ENCODE measurements at places on chromosomes 5 and 9. TPM values are rescaled to one million over a fixed set of nuclear protein-coding genes. Genes with fewer than 3 reads are reported as not detected.

- peak; percentile 23 for DNase-seq
These were observed 14.3 kb downstream of the DEPDC1B start for GRCh38 chr5:60685700-60686099.

ZFR gene
- polyA plus RNA-seq = 45.4 TPM

DNA sequence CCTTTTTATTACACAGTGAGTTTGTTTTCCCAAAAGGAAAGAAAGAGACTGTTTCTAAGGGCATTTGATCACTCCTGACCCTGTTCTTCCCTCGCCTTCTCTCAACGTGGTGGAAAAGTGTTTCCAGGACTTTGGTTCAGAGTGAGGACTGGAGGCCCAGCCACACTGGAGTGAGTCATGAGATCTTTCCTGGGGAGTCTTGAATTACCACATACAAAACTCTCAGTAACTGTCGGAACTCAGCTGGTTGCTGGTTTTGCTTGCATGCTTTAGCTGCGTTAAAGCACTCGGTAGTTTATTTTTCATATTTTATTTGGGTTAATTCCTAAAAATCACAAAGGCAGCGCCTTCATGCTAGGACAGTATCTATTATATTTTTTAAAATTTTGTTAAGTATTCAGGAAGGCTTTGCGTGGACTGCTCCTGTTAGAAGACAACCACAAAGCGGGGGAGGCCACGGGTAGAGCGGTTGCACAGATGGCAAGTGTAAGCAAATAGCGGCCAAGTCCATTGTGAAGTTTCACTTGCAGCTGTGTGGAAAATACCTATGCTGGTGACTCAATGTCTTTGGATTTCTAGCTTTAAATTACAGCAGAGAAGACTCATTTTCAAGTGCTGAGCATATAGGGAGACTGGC lies 77.7 kb downstream of the ARSB start:
- DNase-seq = no peak

GRCh38 chr5:13653709-13654108 lies 290.8 kb downstream of the DNAH5 start:
- no peak for DNase-seq

GRCh38 chr9:17137566-17137965 lies 2.7 kb downstream of the CNTLN start:
- no peak for DNase-seq

DNA sequence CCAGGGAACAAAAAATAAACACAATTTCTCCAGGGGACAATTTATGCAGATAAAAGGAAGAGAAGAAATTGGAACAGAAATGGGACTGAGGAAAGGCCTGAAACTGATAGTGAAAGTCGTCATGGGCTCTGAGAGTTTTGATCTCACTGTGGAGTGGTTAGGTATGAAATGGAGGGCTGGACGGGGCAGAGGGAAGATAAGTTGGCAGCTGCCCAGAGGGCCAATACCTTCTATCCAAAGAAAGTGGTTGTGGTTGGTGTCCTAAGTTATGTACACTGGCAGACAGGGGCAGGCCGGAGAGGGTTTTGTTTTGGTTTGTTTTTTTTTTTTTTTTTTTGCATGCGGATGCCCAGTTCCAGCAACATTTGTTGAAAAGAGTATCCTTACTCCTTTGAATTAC lies 46.1 kb downstream of the ZNF618 start:
- DNase-seq = no peak

GRCh38 chr5:167412556-167412955 lies 878.9 kb upstream of the WWC1 start:
- no peak for DNase-seq

RNF183 gene
- 0.11 TPM for polyA plus RNA-seq

DNA sequence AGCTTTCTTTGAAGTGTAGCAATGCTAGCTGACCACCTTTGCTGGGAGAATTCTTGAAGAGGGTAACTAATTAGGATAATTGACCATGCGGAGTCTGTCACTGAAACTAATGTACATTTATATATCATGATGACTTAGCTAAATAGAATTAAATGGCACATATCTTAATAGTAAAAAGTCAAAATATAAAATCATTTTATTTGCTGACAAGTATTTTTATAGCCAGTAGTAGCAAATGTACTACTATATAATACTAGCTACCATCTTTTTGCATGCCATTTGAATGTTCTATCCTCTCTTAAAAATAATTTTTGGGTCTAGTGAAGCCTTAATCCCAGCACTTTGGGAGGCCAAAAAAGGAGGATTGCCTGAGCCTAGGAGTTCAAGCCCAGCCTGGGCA lies 605.8 kb upstream of the COX7C start:
- DNase-seq = no peak

GRCh38 chr9:114238891-114239875 lies 83.7 kb upstream of the ORM1 start:
- peak; percentile 80 for DNase-seq

DNA sequence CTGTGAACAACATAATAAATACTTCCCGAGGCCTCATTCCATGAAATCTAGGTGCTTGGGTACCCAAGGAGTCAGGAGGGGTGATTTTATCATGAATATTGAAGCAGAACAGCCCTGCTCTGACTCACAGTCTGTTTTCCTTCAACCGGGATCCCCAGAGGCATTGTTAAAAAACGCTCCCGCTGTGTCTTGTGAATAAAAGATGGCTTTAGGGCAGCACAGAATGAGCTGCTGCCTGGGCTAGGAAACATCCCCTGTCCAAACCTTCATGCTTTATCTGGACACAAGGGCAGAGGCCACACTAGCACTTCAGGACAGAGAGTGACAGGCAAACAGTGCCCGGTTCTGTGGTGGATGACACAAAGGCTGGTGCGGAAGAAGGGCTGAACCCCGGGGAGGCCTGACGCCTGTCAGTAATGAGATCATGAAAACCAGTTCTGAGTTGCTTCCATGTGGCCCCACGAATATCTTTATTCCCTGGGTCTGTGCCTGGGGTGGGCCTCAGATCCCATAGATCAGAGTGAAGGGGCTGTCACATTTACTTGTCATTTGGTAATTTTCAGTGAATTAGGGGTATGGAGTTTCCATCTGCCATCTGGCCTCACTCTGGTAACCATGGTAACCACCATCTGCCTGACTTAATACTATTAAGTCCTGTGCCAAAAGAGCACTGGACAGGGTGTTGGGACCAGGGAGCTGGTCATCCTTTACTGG lies 2.6 kb downstream of the IGFBPL1 start:
- DNase-seq = no peak

FAM13B gene
- 10.1 TPM for polyA plus RNA-seq

RASEF gene
- not detected for polyA plus RNA-seq

GRCh38 chr9:75169623-75170022 lies 81.3 kb downstream of the OSTF1 start:
- no peak for DNase-seq

AJM1 gene
- 3.7 TPM for polyA plus RNA-seq

DNA sequence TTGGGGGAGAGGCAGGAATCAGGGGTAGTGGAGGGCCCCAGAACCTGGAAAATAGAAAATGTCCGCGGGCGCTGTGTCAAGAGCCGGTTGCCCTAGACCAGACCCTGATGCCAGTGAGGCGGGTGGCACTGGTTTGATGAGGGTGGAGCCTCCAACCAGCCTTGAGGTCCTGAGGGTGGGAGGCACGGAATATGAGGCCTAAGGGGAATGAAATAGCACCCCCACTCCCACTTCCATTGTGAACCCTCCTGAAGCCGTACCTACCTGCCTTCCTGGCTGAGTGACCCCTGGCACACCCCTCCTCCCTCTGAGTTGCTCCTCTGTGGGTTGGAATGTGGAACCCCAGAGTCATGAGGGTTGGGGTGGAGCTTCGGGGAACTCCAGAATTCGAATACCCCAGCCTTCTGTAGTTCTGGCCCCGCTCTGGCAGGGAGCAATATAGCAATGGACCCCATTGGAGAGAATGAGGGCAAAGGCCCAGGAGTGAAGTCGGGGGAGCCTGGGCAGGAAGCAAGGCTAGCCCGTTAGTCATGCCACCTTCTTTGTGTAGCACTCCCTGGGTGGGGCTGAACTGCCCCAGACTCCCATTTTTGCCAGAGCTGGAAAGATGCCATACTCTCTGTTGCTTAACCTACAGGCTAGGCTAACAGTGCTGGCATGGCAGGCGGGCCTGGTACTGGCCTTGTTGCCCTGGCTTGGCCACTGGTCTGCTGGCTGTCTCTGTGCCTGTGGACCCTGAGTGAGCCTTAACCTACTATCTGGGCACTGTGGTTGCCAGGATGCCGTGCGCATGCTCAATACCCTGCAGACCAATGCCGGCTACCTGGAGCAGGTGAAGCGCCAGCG lies 1.0 kb downstream of the FPGS start:
- no peak for DNase-seq

DNA sequence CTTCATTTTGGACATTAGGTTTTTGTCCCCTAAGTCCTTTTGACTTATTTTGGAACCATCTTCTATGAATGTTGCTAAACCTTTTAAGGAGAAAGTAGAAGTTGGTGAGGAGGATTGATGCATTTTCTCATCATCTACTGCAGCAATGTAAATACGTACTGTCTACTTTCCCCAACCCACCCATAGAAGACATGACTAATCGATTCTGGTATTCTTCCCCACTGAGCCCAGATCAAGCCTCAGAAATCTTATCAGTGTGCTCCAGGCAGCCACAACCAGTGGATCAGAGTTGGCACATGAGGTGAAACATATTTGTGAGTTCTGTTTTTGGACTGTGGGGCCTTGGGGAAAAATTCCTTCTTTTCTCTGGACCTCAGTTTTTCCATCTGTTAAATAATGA lies 57.7 kb downstream of the FGF18 start:
- DNase-seq = peak; percentile 43

DNA sequence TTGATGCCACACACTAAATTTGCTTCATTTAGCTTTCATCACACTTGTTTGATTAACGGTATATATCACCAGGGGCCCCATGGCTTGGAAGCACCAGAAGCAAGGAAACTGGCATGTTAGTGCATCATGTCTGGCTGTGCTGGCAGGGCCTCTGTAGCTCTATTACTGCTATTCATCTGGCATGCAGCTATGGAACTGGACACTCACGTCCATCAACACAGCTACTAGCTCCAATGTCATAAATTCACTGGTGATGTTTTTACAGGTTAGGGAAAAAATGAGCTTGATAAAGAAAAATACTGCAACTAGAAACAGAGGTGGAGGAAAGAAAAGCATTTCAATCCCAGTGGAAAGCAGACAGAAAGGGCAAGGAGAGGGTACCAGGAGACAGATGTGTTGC lies 343.2 kb downstream of the DEPDC1B start:
- no peak for DNase-seq

DNA sequence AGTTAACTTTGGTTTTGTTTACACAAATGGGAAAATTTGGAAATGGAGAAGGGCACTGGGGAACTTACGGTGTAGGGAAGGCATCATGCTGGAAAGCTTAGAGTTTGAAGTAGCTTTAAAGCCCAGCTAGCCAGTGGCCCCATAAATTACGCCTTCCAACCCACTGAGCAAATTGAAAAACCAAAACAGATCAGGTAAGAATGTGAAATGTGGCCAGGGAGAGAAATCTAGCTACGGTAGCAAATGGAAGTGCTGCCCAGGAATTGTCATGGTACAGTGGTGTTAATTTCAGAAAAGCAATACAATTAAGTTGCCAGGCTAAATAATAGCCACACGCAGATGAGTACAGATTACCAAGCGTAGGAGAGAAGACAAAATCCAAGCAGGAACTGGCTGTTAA lies 654.8 kb downstream of the PRELID2 start:
- DNase-seq = no peak

GRCh38 chr9:92749934-92750315 lies 14.7 kb downstream of the BICD2 start:
- DNase-seq = no peak
